ENCODE measurements at places on chromosomes 13 and 19.

DNA sequence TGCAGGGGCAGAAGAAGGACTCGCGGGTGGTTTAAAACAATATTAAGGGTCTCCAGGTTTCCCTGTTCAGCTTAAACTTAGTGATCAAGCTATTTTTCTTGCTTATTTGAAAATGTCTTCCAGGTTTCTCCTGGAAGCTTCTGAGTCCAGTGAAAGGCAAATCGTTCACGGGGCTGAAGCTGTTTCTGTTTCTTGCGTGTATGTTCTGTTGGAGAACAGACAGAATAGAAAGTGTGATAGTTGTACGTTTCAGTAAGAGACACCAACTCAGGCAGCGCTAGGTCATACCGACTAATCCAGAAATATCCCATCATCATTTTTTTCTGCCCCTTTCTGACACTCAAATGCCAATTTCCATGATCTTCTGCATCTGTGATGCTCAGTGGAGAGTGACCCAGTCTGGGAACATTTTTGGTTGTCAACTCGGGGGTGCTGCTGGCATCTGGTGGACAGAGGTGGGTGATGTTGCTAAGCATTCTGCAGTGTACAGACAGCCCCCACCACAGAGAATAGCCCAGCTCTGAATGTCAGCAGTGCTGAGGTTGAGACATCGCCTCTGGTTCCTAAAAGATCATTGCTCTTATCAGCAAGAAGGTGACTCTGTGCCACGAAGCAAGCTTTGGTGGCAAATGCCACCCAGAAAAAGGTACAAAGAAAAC, 4.3 kb downstream of the KLF2 start:
- DNase-seq: no peak

GRCh38 chr19:41309180-41310032, 566 bp upstream of the CCDC97 start:
- DNase-seq: peak; percentile 32

GRCh38 chr19:2039089-2039958, 11.7 kb downstream of the MKNK2 start:
- DNase-seq: no peak

- no peak for DNase-seq
Measured at GRCh38 chr13:112831196-112831595, 137.8 kb upstream of the MCF2L start.

- DNase-seq: no peak
Measured at GRCh38 chr19:14369399-14370168, 11.7 kb upstream of the ADGRE5 start.

DNA sequence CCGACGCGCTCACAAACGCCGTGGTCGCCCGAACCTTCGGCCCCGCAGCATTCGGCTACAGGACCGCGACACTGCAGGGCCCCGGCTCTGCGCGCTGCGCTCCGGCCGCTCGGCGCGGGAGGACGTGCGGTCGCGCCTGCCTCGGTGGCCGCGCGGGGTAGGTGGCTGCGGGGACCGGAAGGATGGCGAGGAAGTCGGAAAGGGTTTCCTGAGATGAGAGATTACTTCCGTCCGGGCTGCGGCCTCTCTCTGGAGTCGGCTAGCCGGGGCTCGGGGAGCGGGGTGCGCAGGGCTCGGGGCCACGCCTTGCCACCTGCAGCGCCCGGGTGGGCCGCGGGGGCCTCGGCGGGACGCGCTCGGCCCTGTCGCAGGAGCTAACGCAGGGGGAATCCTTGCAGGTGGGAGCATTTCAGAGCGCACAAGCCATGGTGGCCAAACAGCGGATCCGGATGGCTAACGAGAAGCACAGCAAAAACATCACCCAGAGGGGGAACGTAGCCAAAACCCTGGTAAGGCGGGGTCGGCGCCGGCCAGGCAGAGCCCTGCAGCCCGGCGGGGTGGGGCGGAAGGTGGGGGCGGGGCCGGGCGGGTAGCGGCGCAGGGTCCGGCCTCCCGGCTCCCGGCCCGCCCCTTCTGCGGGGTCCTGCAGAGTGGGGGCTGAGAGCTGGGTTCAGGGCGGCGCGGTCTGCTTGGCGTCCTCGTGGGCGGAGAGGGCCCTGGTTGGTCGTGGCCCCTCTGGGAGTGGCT, at the start of gene SERP2:
Gene SERP2, plus strand, starts transcription at position 224 of the 747 bp plus-strand sequence. Its CDS starts 202 bp downstream, at position 426.
- peak; percentile 41 for DNase-seq

DNA sequence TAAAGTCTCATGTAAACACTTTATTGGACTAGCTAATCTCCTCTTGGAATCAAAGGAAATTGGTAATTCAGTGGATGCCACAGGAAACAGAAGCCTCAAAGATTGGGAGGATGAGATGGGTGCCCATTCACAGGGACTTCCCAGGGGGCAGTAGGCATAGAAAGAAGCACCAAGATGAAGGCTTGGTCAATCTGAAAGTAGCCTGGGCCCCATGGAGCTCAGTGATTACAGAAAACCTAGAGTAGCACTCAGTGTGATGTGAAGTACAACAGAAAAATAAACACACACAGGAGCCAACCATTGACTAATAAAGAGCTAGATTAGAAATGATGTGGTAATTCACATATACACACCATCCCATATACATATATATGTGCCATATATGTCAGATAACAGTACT, 560.6 kb downstream of the TBC1D4 start:
- DNase-seq: no peak

- DNase-seq: no peak
Measured at GRCh38 chr19:47493378-47494210, 9.6 kb upstream of the KPTN start.

GRCh38 chr13:110447058-110447511, 114.4 kb downstream of the RAB20 start:
- no peak for DNase-seq

DNA sequence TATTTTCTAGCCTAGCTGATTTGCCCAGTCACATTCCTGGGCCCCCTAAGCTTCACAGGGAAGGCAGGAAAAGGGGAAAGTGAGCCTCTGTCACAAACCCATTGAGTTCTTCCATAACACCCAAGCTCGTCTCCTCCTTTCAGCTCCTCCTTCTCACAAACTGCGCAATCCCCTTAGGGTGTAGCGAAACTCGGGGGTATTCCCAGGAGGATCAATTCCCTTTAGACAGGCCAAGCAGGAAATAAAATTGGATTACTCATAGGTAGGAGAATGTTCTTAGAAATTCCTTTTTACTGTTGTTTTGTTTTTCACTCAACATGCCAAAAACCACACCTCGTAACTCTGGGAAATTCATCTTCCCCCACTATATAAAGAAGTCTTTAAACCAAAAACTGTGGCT, 139.3 kb downstream of the IRS2 start:
- no peak for DNase-seq

GRCh38 chr13:33058776-33059327, 42.6 kb downstream of the KL start:
- DNase-seq: no peak

DNA sequence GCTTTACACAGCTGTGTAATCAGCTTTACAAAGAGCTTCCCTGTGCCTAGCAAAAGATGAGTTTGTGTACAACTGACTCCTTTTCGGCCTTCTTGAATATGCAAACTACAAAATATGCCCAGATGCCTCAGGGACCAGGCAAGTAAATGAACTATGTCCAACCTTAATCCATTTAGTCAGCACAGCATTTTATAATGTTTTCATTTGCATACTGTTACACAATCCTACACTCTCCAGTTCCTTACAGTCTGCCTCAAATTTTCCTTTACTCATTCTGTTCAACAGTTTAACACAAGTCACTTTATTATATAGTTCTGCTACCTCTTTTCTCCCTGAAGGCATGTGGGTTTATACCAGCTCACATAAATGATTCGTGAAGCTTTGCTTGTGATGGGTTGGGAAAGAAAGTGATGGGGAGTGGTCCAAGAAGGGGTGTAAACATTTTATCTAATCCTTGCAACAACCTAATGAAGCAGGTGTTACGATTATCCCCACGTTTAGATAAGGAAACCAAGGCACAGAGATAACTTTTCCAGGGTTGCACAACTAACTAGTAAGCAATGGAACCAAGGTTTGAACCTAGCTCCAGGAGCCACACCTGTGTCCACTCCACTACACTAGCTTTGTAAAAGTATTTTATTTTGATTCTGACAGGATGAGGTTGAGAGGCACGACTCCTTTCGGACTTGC, 3.3 kb upstream of the USP12 start:
- DNase-seq: no peak

DNA sequence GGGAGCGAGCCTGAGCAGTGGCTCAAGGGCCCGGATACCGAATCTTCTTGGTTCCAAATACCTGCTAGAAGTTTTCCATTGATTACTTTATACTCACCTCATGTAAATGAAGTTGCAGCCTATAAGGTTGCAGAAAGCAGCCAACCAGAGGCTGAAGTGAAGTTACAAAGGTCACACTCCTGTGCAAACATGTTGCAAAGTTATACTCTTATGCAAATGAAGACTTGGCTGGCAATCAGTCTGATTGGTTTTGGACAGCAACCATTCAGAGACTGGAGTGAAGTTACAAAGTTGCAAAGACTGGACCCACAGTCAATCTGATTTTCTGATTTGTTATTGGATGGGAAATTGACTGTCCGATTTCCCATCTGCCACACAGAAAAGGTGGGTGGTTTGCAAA, 152.5 kb downstream of the GGACT start:
- DNase-seq: no peak

DNA sequence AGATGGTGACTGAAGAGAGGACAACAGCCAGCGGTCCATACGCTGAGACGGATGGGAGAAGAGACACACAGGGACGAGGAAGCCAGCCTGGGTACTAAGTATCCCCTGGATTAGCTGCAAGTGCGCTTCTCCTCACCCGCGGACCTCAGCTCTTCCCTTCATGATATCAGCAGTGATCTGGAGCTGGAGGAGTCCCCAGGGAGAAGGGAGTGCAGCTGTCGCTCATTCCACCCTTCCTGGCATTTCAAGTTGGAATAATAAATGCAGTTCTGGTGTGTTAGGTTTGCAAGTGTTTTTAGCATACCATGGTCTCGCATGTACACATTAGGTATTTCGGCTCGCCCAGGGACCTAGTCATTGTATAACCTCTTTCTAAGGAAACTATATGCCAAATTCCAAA, 88.5 kb upstream of the C1QTNF9B start:
- no peak for DNase-seq

DNA sequence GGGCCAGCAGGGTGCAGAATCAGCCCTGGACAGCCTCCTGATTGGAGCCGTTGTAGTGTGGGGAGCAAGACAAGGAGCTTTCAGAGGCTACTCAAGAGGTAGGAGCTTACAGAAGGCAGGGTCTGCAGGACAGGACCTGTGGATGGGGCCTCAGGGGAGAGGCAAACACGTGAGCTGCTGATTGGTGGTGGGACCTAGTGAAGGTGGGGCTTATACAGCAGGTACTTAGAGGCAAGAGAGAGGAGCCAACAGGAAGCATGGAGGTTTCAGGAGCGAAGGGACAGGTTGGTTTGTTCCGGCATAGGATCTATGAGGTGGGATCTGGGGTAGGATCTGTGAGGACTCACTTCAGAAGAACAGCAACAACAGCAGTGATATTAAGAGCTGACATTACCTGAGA, 32.4 kb downstream of the ZSWIM4 start:
- DNase-seq: no peak

GRCh38 chr13:75993823-75994222, 357.7 kb downstream of the LMO7 start:
- no peak for DNase-seq

DNA sequence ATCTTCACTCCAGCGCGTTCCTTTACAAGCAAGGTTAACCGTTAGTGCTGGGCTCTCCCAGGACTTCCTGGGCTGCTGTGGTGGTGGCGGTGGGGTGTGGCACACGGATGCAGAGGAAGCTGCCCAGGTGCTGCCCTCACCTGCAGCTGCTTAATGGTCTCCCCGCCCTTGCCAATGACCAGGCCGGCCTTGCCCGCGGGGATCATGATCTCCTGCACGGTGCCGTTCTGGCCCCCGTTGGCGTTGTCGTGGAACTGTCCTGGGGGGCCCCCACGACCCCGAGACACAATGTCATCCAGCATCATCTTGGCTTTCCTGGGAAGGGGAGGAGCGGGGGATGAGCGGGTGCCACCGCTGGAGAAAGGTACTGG, 6.1 kb downstream of the KHSRP start:
- DNase-seq: no peak

DNA sequence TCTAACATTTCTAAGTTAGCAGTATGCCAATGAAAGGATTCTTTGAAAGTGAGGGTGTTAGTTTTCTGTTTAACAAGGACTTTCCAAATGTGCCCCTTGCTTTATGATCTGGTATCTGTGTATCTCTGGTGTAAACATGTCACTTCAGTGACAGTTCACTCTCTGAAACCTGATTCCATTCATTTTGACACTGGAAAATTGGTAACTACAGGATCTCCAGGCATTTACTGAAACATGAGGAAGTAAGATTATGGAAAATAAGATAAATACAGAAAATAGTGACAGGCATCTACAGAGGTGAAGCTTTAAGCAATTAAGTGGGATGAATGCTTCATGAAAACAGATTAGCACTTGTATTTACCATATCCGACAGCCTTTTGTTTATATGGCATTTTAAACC, 101.6 kb upstream of the MYO16 start:
- no peak for DNase-seq

DNA sequence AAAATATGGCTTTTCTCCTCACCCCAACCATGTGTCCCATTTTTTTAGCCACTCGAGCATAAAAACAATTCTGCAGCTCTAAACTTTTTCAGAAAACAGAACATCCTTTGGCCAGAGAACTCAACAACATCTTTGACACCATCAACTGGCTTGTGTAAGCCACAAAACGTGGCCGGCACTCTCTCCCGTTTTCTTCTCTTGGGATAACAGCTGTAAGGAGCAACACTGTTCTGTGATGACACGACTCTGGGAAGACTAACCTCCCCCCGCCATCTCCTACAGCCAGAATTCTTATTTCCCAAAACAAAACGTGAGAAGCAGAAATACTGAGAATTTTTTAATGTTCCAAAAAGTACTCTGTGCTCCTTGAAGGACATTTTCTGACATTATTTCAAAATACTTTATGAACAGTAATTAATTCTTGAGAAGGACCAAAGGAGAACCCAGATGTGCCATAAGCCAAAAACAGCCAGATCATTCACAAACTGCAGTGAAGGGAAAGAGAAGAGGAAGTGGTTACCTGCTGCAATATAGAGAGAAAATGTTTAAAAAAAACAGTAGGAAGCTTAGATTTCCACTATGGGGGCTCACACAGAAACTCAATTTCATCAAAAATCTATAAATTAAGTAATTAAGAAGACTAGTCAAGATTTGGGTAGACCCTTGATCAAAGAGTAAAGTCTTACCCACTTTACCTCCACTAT, 25.8 kb downstream of the COL4A1 start:
- DNase-seq: no peak

All from hypothalamus (tissue), 51 donors.